ENCODE measurements at places on chromosomes 1 and 21.

GRCh38 chr1:78156805-78157521 is 111.2 kb downstream of the GIPC2 start:
- peak; percentile 73 for DNase-seq

DNA sequence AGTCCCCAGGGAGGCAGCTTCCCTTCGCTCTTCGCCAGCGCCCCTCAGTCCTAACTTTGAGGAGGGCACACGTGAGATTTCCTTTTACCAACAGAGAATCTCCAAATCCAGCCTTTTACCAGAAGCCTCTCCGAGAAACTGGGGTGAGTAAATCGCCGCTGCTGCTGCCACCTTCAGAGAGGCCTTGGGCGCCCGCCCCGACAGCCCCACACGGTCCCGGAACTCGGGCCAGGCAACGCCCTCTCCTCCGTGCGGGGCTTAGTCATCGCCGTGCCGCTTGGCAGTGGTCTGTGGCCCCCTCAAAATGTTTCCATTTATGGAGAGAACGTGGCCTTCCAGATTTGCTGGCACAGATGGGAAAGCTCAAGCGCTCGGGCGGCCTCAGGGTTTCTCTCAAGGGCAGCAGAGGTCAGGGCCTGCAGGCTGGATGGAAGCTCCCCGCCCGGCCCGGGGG is 41.4 kb upstream of the COL6A2 start:
- DNase-seq, result peak; percentile 93

- peak; percentile 39 for DNase-seq
These were observed 395.1 kb downstream of the HLX start for GRCh38 chr1:221274373-221274772.

GRCh38 chr1:199691540-199691939 is 336.0 kb upstream of the NR5A2 start:
- DNase-seq, result peak; percentile 40

DNA sequence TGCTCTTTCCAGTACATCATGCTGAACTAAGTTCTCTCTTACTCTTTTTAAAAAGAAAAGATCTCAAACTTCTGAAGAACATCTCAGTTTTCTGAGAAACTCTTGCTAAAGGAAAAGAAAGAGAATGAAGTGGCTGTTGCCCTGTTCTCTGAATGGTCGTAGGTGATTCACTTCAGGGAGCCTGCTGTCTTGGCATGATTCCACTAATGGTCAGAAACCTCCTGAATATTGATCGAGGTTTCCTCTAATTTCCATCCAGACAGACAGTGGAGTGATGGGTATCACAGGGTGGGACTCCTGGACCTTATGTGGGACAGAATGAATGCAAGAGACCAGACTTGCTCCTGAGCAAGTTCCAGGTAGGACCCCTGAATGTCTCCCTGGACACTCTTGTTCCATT is 2.5 kb downstream of the FCRL2 start:
- DNase-seq, result no peak

DNA sequence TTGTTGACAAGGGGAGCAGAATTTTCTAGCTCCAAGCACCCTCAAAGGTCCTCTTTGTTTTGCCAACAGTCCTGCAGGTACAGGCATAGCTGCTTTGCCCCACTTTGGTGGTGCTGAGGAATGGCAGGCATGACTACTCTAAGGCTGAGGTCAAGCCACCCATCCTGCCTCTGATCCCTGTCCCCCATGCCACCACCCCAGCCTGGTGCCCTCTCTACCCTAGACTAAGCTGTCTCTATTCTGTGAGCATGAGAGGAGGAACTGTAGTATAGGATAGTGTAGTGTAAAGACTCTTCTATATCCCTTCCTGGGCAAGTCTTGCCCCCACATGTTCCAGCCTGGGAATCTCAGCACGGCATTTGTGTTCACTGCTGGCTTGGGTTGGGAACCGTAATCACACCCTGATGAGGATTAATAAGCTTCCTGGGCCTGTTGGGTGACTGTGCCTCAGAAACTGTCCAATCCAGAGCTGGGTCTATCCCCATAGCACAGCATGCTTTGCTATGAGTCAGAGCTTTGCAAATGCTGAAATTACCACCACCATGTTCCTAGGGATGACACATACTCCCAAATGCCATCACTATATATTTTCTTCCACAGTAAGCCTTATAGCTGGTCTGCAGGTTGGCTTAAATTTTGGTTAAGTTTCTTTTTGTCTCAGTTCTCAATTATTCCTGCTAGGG is 105.7 kb upstream of the PPP2R5A start:
- DNase-seq, result no peak

GRCh38 chr1:89837036-89837481 is 16.2 kb downstream of the LRRC8D start:
- no peak for DNase-seq

DNA sequence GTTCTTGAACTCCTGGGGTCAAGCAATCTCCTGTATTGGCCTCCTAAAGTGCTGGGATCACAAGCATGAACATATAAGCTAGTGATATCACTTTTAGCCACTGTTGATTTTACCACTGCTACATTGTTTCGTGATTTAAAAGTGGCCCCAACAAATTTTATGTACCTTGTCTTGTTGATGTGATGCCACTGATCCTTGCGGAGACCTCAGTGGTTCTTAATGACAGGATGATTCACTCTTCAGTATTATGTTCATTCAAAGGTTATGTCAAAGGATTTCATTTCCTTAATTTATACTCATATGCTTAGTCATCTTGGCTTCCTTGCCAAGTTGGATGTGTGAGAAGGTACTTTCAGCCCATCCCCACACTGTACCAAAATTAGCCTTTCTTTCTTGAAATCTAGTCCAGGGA is 12.1 kb downstream of the PRKACB start:
- DNase-seq, result no peak

DNA sequence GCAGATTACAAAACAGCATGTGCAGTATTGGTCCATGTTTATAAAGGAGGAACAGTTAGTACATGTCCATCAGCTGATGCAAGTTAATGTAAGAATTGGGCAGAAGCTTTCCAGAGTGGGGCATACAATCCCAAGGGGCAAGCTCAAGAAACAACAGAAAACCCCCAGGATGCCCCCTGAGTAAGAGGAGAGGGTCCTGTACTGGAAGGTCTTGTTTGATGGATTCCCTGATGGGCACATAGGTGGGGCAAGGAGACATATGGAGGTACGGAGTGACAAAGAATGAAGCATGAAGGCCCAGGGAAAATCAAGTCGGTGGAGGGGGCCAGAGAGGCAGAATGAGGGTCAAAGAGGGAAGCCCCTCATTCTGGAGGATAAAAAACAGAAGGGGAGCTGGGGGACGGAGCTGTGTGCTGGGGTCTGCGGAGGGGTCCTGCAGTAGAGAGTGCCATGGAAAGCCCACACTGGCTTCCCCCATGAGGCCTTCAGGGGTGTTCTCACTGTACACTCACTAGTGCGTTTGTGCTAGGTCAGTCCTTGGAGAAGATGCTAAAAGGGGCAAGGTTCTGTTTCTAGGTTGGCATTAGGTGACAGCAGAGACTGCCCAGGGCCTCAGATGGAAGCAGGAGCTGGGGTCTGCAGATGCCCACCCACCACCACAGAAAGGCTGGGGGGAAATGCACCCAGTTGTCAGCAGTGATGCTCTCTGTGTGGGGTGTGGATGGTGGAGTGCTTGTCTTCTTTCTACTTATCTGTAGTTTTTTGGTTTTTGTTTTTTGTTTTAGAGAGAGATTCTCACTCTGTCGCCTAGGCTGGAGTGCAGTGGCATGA is 12.5 kb upstream of the MATN1 start:
- DNase-seq, result no peak

DNA sequence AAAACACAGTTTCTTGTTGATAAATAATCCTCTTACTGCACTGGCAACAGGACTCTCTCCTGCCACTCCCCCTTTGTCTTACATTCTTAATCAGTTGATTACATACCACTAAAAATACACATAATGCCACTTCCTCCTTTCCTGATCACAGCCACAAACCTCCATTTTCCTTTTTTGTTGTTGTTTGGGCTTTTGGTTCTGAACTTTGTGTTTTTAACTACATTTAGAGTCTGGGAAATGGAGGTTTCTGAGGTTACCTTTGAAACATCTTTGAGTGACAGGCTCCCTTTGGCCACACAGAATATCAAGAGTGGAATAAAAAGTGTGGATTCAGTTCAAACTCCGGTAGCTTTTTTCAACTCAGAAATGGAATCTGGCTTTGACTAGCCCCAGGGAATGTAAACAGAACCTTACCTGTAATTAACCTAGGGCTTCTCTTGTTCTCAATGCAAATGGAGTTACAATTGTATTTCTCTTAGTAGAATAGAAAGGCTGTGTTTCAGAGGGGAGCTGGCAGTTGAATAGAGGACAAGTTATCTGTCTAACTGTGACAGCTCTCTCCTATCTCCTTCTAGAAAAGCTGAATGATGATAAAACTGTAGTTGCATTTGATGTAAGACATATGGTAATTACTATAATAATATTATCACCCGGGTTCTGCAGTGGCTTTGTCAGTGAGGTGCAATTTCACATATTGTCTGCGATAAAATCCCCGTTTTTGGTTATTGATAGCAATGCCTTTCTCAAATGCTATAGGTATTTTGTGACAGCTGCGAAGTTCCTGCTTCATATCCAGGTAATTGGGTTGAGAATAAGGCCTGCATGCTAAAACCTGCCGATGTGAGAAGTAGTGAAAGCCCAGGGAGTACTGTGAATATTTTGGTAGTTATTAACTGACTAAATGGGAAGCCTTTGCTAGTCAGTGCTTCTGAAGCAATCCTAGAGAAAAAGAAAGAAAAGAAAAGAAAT is 66.9 kb downstream of the ST6GALNAC5 start:
- DNase-seq, result no peak

- DNase-seq, result peak; percentile 96
These were observed 800 bp upstream of the MMP23B start for GRCh38 chr1:1630965-1631781.

DNA sequence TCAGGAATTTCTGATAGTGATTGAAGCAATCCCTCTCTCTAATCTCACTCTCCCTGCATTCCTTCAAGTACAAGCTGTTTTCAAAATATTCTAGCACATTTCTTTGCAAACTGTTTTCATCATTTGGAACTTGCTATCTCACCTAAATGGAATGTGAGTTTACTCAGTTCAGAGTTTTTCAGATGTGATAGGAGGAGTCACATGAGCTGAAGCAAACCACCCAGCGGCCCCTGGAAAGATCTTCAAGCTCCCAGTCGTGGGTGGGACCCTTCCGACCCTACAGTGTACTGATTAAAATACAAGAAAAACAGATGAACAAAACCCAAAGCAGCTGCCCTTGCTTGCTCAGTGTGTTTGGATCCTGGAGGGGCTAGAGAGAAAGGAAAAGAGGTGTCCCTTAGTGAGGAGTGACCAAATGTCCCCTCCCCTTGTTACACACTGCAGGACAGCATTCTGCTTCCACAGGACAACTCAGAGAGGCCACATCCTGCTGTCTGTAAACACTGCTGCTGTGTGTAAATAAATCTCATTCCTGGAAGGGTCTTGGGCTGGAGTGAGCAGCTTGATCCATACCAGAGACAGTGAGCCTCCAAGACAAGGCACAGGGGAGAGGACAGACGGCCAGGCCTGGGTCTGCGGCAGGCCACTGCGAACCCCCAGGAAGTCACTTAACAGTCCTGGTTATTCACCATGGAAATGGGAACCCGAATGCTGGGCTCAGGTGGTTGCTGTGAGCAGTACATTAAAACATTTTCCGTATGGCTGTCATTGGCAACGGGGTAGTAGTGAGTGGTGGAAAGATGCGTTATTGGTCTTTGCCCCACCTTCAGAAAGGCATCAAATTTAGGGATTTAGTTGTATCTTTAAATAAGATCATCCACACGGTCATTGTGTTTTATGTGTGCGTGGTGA is 229.2 kb downstream of the RHOU start:
- DNase-seq, result peak; percentile 90

DNA sequence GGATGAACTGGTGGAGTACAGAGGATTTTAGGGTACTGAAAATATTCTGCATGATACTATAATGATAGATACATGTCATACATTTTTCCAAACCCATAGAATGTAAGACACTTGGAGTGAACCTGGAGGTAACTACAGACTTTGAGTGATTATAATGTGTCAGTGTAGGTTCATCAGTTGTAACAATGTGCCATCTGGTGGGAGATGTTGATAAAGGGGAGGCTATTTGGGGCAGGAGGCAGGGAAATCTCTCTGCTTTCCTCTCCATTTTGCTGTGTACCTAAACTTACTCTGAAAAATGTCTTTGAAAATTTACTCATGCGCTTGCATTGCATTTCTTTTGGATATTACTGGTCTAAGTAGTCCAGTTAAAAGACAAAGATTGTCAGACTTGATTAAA is 35.2 kb downstream of the PTBP2 start:
- no peak for DNase-seq

DNA sequence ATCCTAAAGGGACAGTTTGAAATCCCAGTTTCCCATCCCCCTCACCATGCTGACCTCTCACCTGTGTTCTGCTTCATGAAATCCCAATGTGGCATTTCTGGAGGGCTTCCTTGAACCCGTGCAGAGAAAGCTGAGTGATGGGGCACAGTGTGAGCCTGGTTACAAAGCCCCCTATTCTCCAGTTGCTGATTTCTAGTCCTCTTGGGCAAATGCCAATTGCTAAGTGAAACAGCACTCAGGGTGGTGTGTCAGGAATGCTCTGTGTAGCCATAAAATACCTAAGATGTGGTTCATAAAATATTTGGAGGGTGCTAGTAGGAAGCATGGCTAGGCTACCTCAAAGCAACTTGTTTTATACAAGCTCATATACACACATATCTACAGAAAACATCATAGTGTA is 32.0 kb downstream of the SUSD4 start:
- DNase-seq, result no peak

- DNase-seq, result no peak
These were observed 276.4 kb upstream of the B3GALT2 start for GRCh38 chr1:193462629-193463320.

GRCh38 chr1:84225646-84226045 is 75.9 kb upstream of the SAMD13 start:
- DNase-seq, result no peak

GRCh38 chr1:199272628-199273086 is 633.8 kb downstream of the PTPRC start:
- DNase-seq, result peak; percentile 73

- DNase-seq, result no peak
These were observed 25.4 kb downstream of the RGS4 start for GRCh38 chr1:163094589-163094988.

DNA sequence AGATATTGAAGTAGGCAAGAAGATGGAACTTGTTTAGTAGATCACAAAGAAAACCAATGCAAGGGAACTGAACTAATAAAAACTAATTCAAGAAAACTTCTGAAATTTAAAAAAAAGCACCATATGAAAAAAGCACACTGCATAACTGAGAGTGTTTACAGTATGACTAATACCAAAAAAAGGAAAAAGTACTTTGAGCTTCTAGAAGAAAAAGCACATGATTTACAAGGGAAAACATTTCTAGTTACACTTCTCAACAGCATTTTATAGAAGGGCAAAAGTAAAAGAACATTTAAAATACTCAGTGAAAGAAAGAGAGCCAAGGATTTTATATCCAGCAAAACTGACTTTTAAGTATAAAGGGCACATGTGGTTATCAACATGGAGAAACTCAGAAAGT is 233.6 kb downstream of the RPS6KC1 start:
- DNase-seq, result no peak

DNA sequence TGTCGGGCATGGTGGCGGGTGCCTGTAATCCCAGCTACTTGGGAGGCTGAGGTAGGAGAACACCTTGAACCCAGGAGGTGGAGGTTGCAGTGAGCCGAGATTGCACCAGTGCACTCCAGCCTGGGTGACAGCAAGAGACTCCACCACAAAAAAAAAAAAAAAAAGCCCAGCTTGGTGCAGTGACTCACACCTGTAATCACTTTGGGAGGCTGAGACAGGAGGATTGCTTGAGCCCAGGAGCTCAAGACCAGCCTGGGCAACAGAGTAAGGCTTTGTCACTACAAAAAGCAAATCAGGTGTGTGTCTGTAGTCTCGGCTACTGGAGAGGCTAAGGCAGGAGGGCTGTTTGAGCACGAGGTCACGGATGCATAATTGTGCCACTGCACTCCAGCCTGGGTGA is 5.0 kb upstream of the H6PD start:
- no peak for DNase-seq
